ENCODE measurements at places on chromosomes 2 and 18.

- no peak for DNase-seq
Observed at GRCh38 chr2:27431395-27431794, 3.0 kb downstream of the NRBP1 start.

DNA sequence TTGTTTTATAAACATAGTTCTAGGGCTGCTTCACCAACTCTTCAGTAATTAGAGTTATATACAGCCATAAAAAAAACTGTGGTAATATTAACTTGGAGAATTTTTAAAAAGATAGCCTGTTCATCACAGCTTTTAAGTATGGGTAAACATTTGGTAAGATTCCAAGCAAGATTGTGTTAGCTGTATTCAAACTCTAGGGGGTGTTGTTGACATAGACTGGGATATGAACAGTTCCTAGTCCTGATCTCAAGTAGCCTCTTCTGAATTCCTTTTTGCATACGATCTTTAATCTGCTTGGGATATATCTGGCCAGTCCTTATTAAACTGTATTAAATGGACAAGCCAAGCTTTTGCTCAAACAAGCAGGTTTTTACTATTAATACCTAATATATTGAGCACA, 13.4 kb downstream of the NOP58 start:
- DNase-seq, result no peak

GRCh38 chr2:95258271-95258670, 16.0 kb upstream of the PROM2 start:
- DNase-seq, result no peak

DNA sequence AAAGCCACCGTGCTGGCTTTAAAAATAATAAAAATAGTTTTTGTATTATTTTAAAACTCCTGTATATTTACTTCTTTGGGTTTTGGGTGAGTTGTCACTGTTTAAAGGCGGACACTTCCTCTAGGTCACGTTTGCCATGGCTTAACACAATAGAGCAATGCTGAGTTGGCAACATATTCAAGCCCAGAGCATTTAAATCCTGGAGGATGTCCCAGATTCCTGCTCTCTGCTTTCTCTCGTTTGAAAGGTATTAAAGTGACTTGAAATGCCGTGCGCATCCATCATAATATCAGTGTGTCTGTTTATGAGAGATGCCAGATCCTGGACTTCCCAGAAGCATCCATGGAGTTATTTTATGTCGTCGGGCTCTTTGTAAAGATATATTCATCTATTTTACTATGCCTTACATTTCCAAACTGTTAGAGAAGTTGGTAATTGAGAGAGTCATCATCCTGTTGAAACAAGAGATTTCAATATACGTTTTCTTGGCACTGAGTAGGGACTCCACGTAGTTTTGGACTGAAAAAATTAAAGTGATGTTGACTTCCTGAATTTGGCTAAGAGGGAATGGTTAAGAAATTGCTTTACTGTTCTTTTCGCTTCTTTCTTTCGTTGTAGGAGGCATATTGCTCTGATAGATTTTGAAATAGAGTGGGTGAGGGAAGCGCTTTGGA, 150.6 kb downstream of the ZNF236 start:
- no peak for DNase-seq

DNA sequence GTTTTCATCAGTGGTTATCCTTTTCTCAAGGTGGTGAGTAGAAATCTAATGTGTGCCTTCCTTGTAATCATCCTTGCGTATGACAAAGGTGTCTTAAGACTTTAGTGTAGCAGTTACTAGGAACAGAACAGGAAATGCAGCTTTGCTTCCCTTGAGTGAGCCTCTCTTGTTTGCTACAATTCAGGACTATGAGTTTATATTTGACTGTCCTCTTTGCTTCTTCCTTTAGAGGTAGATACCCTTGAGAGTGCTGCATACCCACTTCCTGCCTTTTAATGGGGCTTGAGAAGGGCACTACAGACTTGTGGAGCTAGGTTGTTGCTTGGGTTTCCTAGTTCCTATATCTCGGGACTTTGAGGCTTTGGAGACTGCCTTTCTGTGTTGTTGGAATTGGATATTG, 3.8 kb downstream of the KCNJ13 start:
- no peak for DNase-seq

DNA sequence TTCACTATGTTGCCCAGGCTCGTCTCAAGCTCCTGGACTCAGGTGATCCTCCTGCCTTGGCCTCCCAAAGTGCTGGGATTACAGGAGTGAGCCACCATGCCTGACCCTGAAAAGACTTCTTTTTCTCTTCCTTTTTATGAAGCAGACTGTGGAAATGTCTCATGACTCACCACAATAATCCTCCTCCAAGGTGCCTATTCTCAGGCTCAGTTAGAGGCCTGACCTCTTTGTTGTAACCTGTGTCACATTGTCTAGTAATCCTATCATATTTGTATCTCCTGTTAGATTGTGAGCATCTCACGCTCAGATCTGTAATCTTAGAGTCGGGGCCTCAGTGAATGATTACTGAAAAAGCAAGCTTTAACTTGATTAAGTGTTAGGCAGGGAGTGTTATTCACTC, 18.3 kb upstream of the TAF4B start:
- no peak for DNase-seq

DNA sequence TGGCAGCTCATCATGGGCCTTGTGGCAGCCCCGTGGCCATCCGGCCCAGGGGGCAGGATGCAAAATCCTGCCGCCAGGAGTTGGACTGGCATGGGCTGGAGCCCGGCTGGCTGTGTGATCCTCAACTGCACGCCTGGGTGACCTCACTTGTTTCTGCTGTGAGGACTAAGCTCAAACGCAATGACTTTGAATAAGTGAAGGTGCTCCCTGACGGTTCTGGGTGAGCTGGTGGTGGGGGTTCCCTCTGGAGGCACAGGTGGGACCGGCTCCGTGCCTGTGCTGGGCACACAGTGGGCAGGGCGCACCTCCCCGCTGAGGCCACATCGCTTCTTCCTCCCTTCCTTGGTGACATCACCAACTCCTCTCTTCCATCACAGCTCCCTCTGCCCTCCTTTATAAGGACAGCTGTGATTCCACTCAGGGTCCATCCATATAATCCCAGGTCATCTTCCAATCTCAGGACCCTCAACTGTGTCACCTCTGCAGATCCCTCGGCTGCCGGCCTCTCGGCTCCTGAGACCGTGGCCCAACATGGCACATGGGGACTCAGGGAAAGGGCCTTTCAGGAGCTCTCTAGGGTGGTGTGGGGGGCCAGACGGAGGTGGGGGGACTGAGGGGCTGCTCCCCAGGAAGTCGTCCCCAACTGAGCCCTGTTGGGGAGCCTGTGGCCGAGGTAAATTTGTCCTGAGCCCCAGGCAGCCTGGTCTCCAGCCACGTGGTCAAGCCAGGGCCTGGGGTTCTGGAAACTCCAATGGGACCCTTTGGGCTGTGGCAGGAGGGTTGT, 75.5 kb upstream of the ODC1 start:
- no peak for DNase-seq

DNA sequence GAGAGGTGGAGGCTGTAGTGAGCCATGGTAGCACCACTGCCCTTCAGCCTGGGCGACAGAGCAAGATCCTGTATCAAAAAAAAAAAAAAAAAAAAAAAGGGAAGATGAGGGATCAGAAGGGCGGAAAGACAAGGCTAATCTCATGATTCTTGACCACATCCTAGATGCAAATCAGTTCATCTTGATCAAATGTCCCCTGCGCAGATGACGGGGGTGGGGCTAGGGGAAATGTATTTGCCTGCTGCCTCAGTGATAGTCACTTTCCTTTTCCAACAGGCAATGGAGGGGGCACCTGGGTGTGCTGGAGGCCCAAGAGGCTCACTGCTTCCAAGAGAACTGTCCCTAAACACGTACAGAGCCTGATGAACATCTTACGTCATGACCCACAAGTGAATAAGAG, 3.7 kb upstream of the EMILIN2 start:
- no peak for DNase-seq

DNA sequence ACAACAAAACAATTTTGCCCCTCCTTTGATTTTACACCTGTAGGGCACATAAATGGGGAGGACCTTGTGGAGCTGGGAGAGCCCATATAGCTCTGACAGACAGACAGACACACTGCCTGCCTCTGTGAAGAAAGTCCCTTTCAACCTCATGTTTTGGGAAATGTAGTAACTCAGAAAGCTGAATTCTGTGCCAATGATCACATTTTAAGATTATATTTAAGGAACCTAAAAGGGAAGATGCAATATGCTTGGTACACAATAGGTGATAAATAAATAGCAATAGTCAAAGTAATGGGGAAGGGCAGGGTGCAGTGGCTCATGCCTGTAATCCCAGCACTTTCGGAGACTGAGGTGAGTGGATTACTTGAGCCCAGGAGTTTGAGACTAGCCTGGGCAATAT, 446.4 kb upstream of the ID2 start:
- no peak for DNase-seq

- DNase-seq, result peak; percentile 39
Observed at GRCh38 chr18:23982155-23983079, 32.1 kb upstream of the TTC39C start.

DNA sequence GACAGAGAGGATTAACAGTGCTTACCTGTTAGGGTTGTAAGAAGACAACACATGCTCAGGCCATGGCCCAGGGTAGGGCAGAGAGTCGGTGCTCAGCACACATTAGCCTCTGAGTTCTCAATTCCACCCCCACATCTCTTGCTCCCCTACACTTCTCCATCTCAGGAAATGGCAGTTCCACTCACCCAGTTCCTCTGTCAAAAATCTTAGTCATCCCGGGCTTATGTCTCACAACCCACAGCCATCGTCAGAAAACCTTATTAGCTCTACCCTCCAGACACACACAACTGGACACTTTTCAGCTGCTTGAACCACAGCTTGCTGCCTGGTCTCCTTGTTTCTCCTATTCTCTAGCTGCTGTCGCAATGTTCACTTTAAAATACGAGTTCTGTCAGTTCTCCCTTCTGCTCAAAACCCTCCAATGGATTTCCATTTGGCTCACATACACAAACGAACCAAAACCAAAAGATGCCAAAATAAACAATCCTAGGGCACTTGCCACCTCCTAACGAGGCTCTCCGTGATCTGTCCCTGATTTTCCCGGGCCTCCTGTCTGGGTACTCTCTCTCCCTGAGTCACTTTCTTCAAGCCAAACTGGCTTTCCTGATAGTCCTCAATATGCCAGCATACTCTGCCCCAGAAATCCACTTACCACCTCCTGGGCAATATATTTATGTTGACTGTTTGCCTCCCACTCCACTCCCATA, 89.7 kb downstream of the KCTD1 start:
- DNase-seq, result no peak

DNA sequence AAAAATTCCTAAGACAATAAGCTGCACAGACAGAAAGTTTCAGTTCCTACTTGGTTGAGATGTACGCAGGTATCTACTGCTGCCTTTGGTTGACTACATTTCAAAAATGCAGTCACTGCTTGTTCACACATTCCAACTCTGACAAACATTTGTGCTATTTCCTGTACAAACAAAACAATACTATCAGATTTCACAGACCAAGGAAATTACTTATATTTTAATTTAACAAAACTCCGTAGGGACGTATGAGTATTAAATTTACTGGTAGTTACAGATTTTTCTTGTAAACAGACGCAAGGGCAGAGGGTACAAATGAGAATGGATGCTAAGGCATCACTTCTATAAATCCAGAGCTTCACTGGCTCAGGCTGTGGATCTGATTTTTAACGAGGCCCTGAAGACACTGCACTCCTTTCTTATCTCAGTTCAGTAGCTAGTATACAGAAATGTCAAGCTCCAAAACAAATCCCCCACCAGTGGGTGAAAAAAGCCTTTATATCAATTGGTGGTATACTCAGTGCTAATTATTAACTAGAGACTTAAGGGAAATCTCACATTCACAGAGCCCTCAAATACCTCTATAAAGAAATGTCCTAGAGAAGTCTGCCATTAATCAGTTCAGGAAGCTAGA, 31.7 kb upstream of the TTC32 start:
- no peak for DNase-seq

DNA sequence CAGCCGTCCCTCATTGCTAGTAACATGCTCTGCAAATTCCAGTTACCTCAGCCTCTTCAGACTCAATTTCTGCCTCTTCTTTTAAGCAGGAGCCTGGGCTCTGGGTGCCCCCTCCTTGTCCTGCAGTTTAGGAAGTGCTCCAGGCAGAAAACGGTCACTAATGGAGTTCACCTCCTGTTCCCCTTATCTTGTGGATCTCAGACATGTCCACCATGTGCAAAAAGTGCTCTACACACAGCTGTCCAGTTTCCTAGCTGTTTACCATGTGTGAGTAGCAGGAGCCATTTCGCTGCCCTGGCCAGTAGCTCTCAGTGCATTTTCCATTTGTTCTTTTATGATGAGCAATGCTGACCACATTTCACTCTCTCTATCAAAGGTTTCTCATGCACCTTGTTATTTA, 4.9 kb downstream of the SH3YL1 start:
- no peak for DNase-seq

Data from left colon (tissue), 2 donors.